ENCODE measurements at places on chromosomes 16 and 17.
A peak's percentile ranks its signal among the peaks of the same experiment; 100 is the strongest.

DNA sequence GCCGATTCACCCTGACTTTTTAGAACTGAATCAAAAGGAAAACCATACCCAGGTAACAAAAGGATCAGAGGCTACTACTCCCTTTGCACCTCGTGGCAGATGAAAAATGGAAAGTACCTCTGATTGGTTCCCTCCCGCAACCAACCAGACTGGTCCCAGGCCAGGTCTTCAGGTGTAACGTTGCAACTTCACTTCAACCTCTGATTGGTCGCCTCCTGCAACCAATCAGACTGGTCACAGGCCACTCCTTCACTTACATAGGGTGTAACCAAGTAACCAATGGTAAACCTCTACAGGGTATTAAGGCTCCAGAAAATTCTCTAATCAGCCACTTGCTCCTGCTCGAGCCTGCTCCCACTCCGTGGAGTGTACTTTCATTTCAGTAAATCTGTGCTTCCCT is 89.4 kb downstream of the ADCY9 start:
- DNase-seq: no peak

DNA sequence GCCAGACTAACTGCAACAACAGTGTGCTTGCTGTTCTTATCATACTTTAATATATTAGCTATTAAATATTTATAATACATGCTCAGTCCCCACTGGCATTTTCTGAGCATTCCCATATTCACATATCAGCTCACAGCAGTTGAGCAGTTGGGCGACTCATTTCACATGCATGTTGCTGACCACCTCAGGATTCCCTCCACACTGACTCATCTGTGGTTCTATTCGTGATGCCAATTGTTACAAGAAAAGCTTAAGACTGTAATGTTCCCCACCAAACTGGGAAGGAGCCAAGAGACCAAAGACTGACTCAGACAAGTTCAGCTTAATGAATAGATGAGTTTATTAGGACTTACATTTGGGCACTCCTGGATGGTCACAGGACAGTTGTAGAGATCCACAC is 100.3 kb upstream of the KIF2B start:
- no peak for DNase-seq

- no peak for DNase-seq
These were observed 80.9 kb downstream of the DNAH17 start for GRCh38 chr17:78496311-78496710.

- DNase-seq: no peak
These were observed 17.0 kb upstream of the RFFL start for GRCh38 chr17:35080536-35080935.

DNA sequence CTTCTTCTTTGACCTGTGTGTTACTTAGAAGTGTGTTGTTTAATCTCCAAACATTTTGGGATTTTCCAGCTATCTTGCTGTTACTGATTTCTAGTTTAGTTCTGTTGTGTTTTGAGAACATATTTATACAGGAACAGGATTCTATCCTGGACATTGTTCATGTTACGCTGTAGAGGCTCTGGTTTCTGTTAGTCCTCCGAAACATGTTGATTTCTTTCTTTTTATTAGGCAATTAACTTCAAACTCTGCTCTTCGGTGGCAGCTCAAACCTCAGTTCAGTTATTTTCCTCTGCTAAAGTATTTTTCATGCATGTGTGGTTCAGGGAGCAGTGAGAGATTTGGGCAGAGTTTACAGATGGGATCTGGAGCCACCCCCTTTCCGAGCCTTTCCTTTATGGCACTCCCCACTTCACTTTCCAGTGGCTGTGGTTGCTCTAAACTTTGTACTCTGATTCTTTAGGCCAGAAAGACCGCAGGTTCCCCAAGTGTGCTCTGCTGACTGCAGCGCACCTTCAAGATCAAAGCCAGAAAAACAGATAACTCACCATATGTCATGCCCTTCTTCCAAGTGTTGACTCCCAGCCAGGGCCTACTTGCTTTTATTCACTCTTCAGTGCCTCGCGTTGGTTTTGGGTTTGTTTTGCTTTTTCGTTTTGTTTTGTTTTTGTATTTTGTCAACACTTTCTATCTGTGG is 77.6 kb upstream of the KSR1 start:
- no peak for DNase-seq

DNA sequence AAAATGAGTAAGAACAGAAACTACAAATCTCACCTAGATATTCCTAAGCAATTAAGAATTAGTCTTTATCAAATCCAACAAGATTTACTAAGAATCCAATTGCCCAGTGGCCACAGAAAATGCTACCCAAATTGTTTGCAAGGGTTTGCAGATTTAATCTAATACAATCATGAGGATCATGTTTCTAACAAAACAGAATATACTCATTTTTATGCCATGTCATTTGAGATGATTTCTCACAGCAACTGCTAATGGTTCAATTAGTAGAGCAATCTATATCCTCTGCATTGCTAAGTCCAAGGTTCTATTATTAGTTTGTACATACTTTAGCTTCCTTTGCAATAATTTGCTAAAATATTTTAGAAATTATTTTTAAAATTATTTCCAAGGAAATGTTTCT is 41.2 kb downstream of the HELZ start:
- DNase-seq: no peak

- DNase-seq: no peak
These were observed 139.7 kb downstream of the SHISA6 start for GRCh38 chr17:11380761-11381160.

GRCh38 chr17:2755891-2756724 is 6.7 kb upstream of the CCDC92B start:
- peak; percentile 33 for DNase-seq

DNA sequence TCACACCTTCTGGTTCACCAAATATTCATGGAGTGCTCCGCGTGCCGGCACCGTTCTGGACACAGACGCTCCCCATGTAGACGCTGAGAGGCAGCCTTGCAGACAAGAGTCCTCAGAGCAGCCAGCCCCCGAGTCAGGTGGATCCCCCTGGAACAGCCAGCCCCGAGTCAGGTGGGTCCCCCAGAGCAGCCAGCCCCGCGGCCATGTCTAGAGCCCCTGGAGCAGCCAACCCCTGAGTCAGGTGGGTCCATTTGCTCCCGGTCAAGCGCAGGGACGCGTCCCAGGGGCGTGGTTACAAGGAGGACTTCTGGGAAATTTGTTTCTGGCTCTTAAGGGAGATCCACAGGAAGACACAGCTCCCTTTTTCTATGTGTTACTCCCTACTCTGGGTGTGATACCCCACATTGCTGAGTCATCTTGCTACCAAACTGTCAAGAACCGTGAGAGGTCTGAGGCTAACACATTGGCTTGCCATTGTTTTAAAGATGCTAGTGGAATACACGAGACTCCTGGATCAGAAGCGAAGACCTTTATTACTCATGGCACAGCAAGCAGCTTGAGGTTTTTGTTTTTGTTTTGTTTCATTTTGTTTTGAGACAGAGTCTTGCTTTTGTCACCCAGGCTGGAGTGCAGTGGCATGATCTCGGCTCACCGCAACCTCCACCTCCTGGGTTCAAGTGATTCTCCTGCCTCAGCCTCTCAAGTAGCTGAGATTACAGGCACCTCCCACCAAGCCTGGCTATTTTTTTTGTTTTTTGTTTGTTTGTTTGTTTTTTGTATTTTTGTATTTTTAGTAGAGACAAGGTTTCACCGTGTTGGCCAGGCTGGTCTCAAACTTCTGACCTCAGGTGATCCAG is 43.3 kb upstream of the CBFA2T3 start:
- peak; percentile 5 for DNase-seq

DNA sequence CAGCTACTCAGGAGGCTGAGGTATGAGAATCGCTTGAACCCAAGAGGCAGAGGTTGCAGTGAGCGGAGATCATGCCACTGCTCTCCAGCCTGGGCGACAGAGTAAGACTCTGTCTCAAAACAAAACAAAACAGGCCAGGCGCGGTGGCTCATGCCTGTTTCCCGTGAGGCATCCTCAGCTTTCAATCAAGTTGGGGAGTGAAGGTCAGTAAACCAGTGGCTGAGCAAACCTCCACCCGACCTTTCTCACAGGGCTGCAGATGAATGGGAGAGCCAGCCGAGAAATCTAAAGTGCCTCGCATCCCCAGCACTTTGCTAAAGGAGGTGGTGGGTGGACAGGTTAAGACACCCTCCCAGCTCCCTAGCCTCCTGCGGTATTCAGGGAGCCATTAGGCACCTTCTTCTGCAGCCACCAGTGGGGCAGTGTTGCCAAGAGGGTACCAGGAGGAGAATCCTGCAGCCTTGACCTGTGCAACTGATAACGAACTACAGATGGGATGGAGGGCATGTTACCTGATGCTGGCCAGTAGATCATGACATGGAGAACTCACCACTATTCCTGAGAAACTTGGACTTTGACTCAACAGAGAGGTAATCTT is 59.0 kb downstream of the KPNA2 start:
- no peak for DNase-seq

- no peak for DNase-seq
These were observed 79.2 kb downstream of the MYH11 start for GRCh38 chr16:15777533-15778203.

GRCh38 chr17:7972131-7972785 is 30.2 kb upstream of the GUCY2D start:
- no peak for DNase-seq

- no peak for DNase-seq
These were observed 22.1 kb downstream of the COX10 start for GRCh38 chr17:14091367-14091766.

DNA sequence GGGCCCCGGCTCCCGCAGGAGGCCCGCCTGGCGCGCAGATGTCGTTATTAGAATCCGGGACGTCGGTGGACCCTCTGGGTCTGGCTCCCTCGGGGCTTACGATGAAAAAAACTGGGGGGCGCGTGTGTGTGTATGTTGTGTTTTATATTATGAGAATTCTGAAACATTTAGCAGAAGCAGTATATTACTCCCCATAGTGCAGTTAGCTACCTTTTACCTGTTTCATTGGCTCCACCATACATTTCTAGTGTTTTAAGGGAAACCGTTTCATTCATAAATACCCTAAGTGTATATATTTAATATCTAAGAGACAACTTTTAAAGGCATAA is 486 bp upstream of the DNAJA2 start:
- no peak for DNase-seq

Measured in NCI-H748 treated with DMSO at 0.1 percent for 48 hours (cell line).